ENCODE measurements at places on chromosomes 11 and 22.

GRCh38 chr11:2375341-2375853 lies 1.7 kb upstream of the CD81 start:
- DNase-seq: no peak

DNA sequence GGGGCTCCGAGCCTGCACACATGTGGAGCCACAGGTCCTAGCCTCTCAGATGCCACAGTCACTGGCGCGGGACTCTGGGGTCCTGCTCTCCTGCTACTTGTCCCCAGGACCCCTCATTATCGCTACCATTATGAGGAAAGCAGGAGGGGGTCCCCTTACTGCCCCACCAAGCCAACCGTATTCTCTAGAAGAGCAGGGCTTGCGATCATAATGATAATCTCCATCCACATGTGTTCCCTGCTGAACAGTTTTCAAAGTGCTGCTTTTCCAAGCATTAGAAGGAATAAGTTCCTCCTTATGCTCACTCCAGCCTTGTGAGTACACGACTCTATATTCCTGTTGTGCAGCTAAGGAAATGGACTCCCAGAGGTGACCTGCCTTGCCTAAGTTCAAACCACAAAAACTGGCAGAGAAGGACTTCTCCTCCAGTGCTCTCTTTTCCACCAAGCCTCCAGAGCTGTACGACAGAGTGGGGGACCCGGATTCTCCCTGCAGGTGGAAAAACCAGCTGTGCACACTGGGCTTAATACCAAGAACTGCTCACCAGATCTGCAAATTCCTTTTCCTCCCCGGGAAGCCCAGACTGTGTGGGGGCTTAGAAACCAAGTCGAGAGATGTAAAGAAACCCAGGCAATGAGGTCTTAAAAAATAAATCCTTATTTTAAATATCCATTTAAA lies 92.8 kb upstream of the DRD2 start:
- DNase-seq: no peak

GRCh38 chr11:81644239-81644840 lies 1089.3 kb downstream of the FAM181B start:
- DNase-seq: no peak

GRCh38 chr11:93295921-93296575 lies 34.5 kb upstream of the DEUP1 start:
- no peak for DNase-seq

GRCh38 chr11:21069909-21070308 lies 400.5 kb downstream of the NELL1 start:
- DNase-seq: no peak

DNA sequence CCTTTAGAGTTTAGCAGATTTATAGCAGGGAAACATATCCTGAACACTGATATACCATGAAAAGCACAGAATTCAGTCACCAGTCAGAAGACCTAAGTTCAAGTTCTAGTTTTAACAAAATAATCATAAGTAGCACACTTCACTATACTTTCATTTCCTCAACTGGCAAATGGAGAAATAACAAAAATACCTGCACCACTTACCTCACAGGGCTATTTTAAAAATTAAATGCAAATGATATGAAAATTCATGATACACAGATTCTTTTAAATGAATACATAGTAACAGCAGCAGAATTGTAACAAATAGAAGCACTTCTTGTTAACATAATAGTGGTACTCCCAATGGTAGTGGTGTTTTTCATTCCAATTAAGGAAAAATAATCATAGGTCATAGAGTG lies 139.0 kb downstream of the FCHSD2 start:
- DNase-seq: no peak

DNA sequence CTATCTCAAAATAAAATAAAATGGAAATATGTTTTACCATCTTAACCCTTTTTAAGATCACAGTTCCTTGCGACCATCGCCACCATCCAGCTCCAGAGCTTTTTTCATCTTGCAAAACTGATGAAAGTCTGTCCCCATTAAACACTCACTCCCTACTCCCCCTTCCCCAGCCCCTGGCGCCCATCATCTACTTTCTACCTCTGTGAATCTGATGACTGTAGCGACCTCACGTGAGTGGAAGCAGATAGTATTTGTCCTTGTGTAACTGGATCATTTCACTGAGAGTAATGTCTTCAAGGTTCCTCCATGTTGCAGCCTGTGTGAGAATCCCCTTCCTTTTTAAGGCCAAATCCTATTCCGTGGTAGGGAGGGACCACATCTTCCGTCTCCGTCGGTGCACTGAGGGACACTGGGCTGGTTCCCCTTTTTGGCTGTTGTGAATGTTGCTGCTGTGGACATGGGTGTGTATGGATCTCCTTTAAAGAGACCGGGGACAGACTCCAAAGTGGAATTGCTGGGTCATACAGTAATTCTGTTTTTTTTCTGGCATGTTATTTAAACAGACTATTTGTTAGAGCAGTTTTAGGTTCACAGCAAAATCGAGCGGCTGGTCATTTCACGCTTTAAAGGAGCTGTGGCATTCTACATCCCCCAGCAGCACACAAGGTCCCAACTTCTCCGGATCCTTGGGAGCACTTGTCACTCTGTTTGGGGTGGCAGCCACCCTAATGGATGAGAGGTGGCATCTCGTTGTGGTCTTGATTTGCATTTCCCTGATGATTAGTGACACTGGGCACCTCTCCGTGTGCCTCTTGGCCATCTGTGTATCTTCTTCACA lies 120.0 kb downstream of the KCNQ1 start:
- no peak for DNase-seq

DNA sequence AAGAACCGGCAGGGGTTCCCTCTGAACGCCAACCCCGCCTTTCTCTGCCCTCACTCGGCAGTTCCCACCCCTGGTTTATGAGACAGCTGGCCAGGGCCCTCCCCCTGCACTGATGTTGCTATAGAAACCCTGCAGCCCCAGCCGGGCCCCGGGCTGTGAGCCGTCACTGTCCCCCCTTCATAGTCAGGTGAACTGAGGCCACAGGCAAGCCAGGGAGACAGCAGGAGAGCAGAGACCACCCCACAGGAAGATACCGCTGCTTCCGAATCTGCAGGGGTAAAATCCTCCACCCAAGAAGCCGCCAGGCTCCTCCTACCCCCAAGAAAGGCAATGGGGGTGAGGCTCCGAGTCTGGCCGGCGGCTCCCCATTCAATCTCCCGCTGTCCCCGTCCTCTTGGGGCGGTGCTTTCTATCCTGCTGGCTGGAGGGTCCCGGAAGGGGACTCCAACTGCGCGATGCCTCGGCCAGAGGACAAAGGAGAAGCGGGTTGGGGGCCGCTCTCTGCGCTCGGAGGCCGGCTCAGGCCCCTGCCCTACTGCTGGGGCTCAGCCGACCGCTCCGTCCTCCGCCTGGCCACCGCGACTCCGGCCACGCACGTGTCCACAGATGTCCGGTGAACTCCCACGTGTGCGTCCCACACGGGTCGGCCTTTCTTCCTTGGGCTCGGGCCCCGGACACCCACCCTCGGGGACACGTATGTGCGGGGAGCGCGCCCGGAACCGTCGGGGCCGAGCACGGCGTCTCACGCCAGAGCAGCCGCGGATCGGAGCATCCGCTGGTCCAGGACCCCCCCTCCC lies 587 bp downstream of the SLC25A22 start:
- DNase-seq: peak; percentile 79

- DNase-seq: no peak
Observed at GRCh38 chr11:3224401-3225057, 5.9 kb upstream of the MRGPRG start.

GRCh38 chr11:8814923-8815240 lies 96.1 kb upstream of the AKIP1 start:
- no peak for DNase-seq

GRCh38 chr22:49734882-49735281 lies 92.8 kb downstream of the BRD1 start:
- DNase-seq: no peak

GRCh38 chr22:30828187-30829155 lies 133.8 kb downstream of the OSBP2 start:
- DNase-seq: no peak

- no peak for DNase-seq
Observed at GRCh38 chr11:95531116-95531515, 258.5 kb downstream of the FAM76B start.

DNA sequence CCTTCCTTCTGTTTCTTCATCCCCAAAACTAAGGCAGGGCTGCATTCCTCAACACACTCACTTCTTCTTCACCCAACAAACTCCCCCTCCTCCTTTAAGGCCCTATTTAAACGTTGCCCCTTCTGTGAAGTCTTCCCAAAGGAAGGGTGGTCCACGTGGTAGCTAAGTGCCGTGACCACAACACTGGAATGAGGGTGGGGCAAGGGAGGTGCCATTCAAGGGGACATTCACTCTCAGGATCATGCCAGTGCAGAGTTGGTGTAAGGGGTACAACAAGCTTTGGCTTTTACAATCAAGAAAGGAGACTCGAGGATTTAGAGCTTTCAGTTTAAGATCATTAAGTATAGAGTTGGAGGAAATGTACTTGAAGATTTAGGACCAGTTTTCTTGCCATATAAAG lies 8.0 kb upstream of the MS4A10 start:
- DNase-seq: no peak

- DNase-seq: no peak
Observed at GRCh38 chr22:17943533-17944249, 80.7 kb downstream of the MICAL3 start.

- DNase-seq: no peak
Observed at GRCh38 chr22:39630721-39631120, 60.2 kb downstream of the CACNA1I start.

- no peak for DNase-seq
Observed at GRCh38 chr11:132888226-132888625, 644.1 kb downstream of the OPCML start.

DNA sequence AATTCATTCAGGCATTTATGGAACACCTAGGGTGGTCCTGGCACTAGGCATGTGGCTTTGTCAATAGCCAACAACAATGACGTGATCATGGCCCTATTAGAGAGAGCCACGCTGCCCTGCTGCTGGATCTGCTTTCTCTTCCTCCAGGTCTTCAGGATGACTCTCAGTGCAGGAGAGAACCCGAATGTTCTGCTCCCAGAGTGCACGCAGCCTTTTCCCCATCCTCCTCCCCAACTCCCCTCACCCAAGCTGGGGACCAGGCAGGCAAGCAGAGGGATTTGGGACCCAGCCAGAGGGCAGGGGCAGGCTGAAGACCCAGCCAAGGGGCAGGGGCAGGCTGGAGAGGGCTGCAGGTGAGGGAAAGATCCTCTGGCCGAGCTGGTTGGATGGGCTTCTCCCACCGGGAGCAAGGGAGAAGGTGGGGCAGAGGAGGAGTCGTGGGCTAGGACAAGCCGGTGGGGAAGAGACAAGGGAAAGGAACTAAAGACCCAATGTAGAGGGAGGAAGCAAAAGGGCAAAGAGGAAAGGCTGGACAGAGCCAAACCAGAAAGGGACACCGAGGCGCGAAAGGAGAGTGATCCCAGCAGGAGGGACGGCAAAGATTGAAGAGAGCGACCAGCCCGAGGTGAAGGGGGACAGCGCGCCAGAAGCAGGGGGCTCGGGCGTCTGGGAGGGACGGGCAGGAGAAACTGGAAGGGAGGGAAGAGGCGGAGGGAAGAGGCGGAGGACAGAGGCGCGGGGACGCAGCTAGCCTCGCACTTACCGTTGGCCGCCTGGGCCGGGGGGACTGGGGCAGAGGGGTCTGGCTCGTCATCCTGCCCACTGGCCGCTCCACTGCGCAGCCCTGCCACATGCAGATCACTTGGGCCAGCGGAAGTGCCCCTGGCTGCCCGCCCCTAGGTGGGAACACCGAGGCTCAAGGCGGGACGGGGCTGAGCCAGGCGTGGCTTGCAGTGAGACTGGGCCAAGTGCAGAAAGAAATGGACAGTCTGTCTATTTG lies at the start of gene KCTD14:
TSS of gene KCTD14 (minus strand) at position 880 of the 1,000 bp plus-strand sequence. CDS start at position 853, 27 bp downstream.
- no peak for DNase-seq

GRCh38 chr11:104819603-104820002 lies 78.7 kb downstream of the CASP12 start:
- DNase-seq: no peak

GRCh38 chr11:128283451-128283850 lies 303.9 kb downstream of the ETS1 start:
- no peak for DNase-seq

DNA sequence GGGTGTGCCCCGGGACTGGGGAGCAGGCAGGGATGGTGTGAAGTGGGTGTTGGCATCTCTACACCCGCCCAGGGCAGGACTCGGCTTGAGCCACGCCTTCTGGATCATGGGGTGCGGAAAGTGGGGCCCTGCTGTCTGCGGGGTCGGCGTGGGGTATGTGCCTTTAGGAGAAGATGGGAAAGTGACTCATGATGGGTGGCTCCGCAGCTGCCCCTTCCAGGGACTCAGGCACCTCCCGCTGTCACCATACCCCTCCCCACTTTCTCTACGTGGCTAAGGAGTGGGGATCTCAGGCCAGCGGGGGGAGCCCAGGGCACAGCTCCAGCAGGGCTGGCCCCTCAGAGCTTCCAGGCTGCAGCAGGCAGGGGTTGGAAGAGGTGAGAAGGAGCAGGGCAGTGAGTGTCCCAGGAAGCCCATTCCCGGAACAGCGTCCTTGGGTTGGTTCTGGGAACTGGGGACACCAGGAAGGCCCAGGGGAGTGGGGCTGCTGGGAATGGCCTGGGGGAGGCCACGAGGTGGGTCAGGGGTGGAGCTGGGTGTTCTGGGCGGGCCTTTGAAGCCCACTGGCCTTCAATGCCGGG lies 102.9 kb upstream of the FGF3 start:
- no peak for DNase-seq
